ENCODE measurements at places on chromosomes 1 and 21.

- DNase-seq: no peak
Observed at GRCh38 chr1:31013187-31013864, 52.2 kb downstream of the PUM1 start.

- DNase-seq: no peak
Observed at GRCh38 chr1:28855469-28855951, 43.5 kb downstream of the OPRD1 start.

- no peak for DNase-seq
Observed at GRCh38 chr1:31809698-31810097, 6.1 kb downstream of the SPOCD1 start.

GRCh38 chr1:157288996-157289395 lies 150.8 kb upstream of the ETV3 start:
- DNase-seq: no peak

- DNase-seq: no peak
Observed at GRCh38 chr1:117097443-117097842, 24.1 kb downstream of the TRIM45 start.

DNA sequence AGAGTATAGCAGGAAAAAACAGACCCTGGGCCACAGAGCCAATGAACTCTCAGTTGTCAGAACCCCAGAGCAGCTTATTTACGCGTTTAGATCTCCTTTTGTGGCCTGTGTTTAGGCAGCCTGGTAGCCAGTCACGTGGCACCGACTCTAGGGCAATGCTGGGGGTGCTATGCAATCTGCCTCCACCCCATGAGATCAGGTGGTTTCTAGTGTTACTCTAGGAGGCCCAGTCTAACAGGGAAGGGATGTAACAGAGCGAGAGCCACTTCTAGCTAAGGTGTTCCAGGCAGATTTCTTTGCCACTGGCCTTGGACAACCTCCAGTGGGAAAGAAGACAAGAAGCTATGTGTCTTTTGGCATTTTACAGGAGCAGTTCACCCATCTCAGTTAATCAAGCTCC lies 12.0 kb upstream of the A3GALT2 start:
- no peak for DNase-seq

DNA sequence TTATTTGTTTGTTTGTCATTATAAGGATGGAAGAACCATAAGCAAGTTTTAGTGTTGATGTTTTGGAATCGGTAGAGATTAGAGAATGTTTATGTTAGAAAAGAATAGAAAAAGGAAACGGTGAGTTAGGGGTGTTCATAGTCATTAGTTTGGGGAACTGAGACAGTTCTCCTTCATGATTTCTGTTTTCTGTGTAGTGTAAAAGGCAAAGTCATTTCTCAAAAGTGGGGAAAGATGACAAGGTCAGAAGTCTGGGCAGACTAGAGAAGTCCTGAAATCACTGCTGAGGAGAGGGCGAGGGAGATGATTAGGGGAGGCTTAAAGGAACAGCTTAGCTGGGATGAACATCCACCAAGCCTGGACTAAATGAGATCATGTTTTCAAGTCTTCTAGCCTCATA lies 498.9 kb downstream of the TTLL7 start:
- DNase-seq: no peak

DNA sequence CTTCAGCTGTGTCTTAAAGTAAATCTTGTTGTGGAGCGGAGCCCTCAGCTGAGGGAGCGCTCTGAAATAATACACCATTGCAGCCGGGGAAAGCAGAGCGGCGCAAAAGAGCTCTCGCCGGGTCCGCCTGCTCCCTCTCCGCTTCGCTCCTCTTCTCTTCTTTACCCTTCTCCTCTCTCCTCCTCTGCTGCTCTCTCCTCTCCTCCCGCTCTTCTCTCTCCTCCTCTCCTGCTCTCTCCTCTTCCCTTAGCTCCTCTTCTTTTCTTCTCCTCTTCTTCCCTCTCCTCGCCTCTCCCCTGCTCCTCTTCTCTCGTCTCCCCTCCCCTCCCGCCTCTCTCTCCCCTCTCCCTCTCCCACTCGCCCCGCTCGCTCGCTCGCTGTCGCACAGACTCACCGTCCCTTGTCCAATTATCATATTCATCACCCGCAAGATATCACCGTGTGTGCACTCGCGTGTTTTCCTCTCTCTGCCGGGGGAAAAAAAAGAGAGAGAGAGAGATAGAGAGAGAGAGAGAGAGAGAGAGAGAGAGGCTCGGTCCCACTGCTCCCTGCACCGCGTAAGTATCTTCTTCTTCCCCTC lies at the start of gene PROX1:
Gene PROX1, plus strand, starts transcription at position 47 of the 580 bp plus-strand sequence. CDS start 8,563 bp downstream, outside the sequence.
- DNase-seq: peak; percentile 68

- DNase-seq: no peak
Observed at GRCh38 chr1:51553911-51554310, 34.8 kb upstream of the EPS15 start.
